HCT116 (cell line): ENCODE measurements at places on chromosomes 16 and 17.
A peak's percentile ranks its signal among the peaks of the same experiment; 100 is the strongest.

- no peak for DNase-seq
Observed at GRCh38 chr16:74680681-74681080, 14.0 kb upstream of the RFWD3 start.

DNA sequence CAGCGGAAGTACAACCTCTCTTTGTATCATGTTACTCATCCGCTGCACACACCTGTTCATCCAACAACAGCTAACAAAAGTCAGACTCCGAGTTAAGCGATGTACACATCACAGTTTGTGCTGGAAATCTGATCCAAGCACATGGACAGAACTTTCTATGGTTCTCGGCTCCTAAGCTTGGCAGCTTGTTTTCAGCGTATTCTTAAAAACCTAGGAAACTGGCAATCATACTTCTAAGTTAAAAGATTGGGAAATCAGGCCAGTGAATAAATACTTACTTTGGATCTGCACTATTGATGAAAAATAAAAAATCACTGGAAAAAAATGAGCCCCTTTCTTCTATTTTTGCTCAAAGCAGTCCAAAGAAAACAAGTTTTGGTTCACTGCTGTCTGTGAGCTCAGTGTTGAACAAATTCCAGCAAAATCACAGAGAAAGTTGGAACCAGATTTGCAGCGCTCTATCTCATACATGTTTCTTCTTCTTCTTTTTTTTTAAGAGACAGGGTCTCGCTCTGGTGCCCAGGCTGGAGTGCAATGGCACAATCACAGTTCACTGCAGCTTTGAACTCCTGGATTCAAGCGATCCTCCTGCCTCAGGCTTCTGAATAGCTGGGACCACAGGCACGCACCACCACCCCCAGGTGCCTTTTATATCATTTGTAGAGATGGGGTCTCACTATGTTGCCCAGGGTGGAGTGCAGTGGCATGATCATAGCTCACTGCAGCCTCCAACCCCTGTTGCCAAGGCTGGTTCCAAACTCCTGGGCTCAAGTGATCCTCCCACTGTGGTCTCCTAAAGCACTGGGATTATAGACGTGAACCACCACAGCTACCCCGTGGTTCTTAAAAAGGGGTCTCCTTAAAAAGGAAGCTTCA, 71.6 kb upstream of the CREBBP start:
- no peak for DNase-seq

DNA sequence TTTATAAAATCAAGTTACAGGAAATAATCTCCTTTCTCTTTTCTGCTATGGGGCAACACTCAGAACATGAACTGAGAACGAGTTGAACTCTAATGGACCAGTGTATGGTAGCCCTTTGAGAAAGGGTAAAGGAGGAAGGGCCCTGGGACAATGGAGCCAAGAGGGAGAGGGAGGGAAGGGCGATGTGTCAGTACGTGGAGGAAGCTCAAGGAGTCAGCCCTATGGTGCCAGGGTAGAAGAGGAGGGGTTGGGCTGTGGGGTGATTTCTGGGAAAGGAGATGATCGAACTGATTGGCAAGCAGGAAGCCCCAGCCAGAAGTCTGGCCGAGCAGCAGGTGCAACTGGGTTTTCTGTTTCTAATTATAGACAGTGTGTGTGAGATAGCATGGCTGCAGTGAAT, 4.3 kb upstream of the WIPI1 start:
- no peak for DNase-seq

DNA sequence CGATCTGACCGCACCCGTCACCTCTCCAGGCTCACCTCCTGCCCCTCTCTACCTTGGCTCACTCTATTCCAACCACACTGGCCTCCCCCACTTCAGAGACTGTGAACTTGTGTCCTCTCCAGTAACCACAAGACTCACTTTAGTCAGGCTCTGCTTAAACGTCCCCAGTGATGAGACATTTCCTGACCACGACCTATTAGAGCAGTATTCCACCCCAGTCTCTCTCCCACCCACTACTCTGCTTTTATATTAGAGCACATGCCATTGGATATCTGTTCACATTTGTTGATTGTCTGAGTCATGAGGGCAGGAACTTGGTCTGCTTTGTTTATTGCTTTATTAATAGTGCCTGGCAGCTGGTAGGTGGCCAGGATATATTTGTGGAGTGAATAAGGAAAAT, 20.1 kb downstream of the COX11 start:
- peak; percentile 70 for DNase-seq

GRCh38 chr16:31084584-31085302, 4.0 kb downstream of the PRSS53 start:
- no peak for DNase-seq

DNA sequence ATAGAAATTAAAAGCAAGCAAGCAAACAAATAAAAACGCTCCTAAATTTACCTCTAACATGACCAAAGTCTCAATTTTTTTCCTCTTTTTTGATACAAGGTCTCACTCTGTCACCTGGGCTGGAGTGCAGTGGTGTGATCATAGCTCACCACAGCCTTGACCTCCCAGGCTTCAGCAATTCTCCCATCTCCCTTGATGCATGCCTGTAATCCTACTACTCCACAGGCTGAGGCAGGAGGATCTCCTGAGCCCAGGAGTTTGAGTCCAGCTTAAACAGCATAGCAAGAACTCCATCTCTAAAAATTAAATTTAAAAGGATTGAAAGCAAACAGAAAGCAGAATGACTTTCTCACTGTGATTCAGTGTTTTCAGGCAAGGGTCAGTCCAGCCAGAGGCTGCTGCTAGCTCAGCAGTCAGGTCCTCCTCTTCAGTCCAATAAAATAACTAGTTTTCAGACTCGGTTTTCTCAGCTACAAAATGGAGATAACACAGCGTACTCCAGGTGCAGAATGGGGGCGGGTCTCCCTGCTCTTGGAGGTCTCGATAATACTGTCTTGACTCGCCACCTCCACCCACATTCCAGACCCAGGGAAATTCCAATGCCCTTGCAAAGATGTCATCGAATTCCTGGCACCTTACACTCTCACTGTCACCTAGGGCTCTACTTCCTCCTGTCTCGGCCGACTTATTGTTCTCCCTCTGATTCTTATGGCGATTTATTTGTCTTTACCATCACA, 20.7 kb upstream of the MRTFB start:
- DNase-seq: no peak

DNA sequence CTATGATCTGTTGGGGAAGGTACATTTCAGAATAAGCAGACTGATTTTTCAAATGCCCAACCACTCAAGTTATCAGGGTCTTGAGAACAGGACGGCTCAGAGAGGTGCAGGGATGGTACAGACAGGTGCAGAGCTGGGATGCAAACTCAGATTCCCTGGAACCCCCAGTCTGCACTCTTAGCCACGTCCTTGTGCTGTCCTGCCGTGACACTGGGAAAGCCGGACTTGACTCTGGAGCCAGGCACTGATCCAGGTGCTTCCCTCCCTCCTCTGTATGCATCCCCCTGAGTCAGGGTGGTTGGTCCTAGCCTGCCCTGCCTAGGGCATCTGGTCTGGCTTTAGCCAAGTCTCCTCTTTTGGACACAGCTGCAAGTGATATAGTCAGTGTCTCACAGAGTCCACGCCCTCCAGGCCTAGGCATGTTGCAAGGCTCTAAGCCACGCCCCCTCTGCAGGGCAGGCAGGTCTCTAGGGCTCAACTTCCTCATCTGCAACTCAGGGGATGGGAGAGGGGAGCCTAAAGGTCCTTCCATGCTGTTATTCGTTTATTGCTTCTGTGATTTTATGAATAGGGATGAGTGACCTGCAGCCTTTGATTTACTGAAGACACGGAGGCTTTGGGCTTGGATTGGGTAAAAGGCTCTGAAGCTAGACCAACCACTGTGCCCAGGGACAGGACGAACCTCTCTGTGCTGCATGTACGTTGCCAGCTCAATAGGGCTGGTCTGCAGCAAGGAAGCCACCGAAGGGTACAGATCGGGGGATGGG, 97.3 kb downstream of the SDK2 start:
- peak; percentile 12 for DNase-seq

- peak; percentile 56 for DNase-seq
Observed at GRCh38 chr16:72848759-72849664, 198.9 kb downstream of the ZFHX3 start.

- DNase-seq: no peak
Observed at GRCh38 chr16:31664683-31665482, 137.2 kb downstream of the AHSP start.
